Breast epithelium (tissue), 4 donors: ENCODE measurements at places on chromosomes 11 and 22.

- no peak for DNase-seq
These were observed 252.0 kb downstream of the CTTN start for GRCh38 chr11:70650075-70650909.

DNA sequence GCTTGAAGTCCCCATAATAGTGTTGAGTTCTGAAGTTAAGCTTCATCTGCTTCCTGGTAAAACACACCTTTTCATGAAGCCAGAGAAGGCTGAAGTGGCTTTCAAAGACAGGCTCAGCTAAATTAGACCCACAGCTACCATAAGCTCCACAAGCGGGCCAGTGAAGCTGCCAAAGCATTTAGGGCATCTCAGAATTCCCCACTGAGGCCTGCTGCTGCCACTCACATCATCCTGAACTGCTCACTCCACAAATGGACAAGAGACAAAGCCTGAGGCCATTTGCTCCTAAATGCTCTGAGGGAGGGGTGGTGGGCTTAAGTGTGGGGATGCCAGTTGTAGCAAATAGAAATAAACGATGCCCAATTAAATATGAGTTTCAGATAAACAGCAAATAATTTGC, 14.6 kb downstream of the CCDC83 start:
- no peak for DNase-seq

- no peak for DNase-seq
These were observed 78.9 kb upstream of the FIBIN start for GRCh38 chr11:26914968-26915367.

GRCh38 chr11:83918476-83918875, 632.3 kb upstream of the CCDC90B start:
- DNase-seq = no peak

DNA sequence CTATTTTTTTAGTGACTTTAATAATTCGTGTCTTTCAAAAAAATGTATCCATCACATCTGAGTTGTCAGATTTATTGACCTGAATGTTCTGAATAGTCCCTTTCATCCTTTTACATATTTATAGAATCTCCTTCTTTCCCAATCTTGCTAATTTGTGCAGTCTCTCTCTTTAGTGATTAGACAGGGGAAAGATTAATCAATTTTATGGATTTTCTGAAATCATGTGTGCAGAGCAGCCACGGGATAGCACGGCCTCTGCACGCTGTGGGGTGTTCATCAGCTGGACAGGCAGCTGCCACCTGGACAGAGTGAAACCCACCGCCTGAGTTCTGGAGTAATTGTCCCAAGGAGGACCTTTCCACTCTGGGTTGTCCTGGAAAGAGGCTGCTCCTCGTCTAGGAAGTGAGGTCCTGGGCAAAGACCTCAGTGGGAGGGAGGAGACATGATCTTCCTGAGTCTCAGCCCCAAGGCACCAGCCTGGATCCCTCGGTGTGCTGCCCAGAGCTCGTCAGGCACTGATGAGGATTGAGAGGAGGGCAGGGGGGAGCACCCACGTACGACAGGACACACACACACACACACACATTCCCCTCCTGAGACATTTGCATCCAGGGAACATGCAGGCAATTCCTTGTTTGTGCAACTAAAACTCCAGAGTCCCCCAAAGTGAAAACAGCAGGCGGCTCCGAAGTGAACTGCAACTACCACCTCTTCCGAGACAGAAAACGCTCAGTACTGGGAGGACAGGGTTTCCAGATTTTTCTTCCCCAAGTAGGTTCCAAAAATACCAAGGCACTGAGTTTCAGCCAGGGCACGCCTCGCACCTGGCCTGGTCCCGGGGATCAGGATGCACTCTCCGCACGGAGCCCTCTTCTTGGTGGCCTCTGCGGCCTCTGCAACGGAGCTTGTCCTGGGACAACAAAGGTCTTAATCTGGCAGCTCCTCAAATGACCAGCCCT, 22.5 kb upstream of the KRTAP5-6 start:
- no peak for DNase-seq
